ENCODE measurements at places on chromosomes 1 and 21. TPM values are rescaled to one million over a fixed set of nuclear protein-coding genes. Genes with fewer than 3 reads are reported as not detected.

- DNase-seq, result peak; percentile 20
Observed at GRCh38 chr21:16912075-16912474, 600.8 kb upstream of the CXADR start.

DNA sequence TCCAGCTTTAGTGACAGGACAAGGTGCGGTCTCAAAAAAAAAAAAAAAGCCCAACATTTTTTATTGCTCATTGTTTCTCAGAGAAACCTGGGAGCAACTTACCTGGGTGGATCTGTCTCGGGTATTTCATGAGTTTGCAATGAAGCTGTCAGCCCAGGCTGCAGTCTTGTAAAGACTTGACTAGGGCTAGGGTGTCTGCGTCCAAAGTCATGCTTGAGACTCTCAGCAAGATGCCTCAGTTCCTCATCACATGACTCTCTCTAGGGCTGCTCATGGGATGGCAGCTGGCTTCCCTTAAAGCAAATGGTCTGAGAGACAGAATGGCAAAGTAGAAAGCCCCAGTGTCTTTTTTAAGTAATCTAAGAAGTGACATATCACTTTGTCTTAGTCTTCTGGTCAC, 8.1 kb downstream of the GABPA start:
- no peak for DNase-seq

GRCh38 chr1:90924982-90925381, 96.9 kb downstream of the ZNF644 start:
- no peak for DNase-seq

- DNase-seq, result no peak
Observed at GRCh38 chr1:244792188-244792850, 43.1 kb upstream of the COX20 start.

GRCh38 chr21:42356046-42356445, 5.3 kb upstream of the TFF2 start:
- DNase-seq, result no peak

The TMED5 gene
- total RNA-seq, result 46.5 TPM

Data from umbilical cord (tissue), 2 donors.